ENCODE measurements at places on chromosomes 1 and 21.
A peak's percentile ranks its signal among the peaks of the same experiment; 100 is the strongest.

DNA sequence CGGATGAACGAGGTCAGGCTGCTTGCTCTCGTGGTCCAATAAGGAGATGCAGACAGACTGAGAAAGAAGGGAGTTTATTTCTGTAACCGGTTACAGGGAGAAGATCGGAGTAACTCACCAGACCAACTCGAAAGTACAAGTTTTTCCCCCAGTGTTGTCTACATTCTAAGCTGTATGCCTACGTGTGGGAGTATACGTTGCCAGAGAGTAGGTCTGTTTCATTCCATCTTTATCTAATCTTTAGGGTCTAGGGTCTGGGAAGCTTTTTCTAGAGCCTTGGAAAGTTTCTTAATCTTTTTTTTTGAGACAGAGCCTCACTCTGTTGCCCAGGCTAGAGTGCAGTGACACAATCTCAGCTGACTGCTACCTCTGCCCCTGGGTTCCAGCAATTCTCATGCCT lies 4.7 kb upstream of the PADI1 start:
- no peak for DNase-seq

GRCh38 chr1:106846656-106847055 lies 209.8 kb upstream of the PRMT6 start:
- no peak for DNase-seq

GRCh38 chr1:56897150-56898004 lies 42.8 kb downstream of the C8A start:
- no peak for DNase-seq

DNA sequence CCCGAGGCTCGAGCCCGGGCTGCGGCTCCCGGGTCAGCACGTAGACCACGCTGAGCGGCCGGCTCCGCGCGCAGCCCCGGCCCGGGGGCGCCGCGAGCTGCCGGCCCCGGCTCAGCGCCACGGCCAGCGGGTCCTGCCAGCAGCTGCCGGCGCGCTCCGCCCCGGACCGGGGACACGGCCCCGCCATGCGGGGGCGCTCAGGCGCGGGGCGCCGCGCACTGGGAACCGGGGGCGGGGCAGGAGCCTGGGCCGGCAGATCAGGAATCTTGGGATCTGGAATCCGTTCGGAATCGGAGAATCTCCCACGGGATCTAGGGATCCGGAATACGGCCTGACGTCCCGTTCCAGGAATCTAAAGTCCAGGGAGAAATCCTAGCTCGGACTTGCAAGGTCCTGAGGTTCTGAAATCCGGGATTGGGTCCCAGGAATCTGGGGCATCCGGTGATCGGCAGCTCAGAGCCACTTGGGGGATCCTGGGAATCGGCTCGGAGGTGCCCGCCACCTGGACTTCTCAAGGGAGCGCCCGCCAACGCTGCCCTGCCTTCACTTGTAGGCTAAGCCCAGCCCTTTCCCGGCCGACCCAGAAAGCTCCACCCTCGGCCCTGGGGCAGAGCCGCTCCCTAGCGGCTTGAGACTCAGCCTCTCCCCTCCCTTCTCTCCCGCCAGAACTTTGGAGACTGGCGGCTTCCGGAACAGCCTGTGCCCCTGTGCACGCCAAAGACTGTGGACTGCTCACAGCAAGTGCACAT lies at the start of gene MAP3K6:
TSS of gene MAP3K6 (minus strand) at position 551 of the 749 bp plus-strand sequence. CDS start at position 187, 364 bp downstream.
- peak; percentile 46 for DNase-seq

DNA sequence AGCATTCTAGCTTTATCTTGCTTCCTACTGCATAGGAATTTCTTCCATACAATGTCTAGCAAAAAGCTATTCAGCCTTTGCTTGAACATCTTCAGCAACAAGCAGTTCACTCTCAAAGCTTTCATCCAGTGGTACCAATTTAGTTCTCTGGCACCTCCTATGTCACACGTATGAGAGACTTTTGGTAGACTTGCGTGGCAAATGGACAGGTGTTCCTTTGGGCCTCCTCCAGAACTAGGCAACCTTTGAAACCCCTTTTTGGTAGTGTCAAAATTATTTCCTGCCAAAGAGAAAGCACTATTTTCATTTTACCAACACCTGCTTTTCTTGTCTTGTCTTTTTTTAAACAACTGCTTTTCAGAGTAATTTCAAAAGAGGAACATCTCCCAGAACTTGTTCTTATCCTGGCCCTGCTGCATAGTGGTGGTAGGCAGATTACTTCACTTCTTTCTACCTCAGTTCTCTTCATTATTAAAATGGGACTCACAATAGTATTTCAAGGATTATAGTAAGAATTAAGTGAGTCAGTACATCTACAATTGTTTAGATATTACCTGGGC lies 122.4 kb downstream of the MAST2 start:
- no peak for DNase-seq

- DNase-seq = no peak
Measured at GRCh38 chr21:38448671-38449385, 49.4 kb downstream of the ERG start.

GRCh38 chr1:200991097-200991614 lies 32.4 kb downstream of the KIF21B start:
- no peak for DNase-seq

GRCh38 chr1:182335771-182336566 lies 55.6 kb downstream of the GLUL start:
- no peak for DNase-seq

GRCh38 chr1:199619223-199619622 lies 408.3 kb upstream of the NR5A2 start:
- no peak for DNase-seq

GRCh38 chr1:170970256-170970655 lies 34.9 kb downstream of the MROH9 start:
- DNase-seq = no peak

- DNase-seq = no peak
Measured at GRCh38 chr1:107594536-107594935, 370.4 kb downstream of the VAV3 start.

GRCh38 chr1:162213281-162213912 lies 143.9 kb downstream of the NOS1AP start:
- no peak for DNase-seq

DNA sequence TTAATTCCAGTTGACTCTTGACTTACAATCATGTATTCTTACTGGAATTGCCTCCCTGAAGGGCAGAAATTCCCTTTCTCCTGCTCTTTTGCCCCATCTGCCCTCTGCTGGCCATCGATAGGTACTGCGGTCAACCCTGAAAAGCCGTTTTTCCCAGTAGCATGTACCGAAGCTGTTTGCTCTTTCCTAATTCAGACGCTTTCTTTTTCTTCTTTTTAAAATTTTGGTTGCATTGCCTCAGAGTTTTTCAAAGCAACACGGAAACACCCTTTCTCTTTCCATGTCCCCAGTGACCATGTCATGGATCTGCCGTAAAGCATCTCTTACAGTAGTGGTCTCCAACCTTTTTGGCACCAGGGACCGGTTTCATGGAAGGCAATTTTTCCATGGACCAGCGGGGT lies 164.2 kb upstream of the C1orf21 start:
- DNase-seq = peak; percentile 23

DNA sequence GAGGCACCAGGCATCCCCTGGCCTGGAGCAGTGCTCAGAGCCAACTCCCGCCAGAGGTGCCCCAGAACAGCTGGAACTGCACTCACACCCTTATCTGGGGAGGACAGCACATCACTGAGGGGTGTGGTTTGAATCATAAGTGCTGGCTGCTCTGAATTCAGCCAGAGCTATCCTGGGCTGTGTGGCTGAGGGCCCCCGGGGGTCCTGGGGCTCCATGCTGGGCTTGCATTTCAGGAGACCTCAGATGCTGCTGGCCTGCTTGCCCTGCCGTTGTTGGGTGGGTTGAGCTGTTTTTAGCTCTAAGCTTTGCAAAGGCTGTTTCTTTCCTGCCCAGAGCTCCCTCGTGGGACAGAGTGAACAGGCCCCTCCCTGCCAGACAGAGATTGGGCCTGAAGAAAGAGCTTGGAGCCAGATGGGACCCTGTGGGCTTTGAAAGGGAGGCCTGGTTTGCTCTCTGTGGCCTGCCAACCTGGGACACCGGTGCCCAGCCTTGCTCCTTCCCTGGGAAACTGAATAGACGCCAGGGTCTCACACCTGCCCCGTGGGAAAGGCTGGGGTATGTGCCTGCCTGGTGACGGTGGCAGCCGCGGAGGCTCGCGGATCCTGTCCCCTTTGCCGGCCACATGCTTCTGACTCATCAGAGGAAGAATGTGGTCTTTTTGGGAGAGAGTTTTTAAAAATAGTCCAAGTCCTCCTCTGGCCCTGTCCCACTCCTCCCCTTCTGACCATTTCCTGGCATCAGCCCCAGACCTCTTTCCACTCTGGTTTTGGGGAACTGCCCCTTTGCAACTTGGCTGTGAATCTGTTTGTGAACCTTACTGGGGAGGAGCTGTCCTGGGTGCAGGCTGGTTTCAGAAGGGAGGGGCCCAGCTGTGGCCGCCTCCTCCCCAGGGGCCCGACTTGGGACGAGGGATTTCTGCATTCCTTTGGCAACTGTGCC lies 30.0 kb downstream of the ARHGEF10L start:
- DNase-seq = no peak

DNA sequence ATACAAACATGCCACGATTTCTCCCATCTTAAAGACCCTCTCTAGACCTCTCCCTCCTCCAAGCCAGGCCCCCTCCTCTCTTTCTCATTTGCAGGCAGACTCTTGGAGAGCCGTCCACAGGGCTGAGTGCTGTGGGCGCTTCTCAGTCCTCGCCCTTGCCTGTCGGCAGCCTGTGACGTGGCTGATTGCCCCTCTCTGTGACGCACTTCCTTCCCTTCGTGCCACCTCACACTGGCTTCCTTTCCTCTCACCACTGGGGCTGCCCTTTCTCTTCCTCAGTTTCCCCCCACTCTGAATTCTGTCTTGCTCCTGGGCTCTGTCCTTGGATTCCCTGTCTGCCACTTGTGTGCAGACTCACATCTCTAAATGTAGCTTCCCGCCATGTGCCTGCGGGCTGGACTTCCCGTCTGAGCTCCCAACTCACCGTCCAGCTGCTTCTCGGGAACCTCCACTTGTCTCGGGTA lies 227.2 kb downstream of the CAMTA1 start:
- DNase-seq = no peak

DNA sequence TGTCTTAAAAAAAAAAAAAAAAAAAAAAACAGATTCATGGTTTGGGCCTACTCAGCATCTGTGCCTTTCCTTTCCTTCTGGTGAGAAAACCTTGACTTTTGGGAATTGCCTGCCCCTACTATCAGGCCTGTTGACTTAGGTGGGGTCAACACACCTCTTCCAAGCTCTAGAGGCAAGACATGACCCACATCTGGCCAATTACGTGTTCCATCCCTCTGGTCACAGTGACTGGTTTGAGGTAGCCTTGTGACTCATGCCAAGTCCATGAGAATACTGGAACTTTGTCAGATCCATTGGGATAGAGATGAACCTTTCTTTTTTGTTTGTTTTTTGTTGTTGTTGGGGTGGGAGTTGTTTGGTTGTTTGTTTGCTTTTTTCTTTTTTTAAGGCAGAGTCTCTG lies 37.3 kb upstream of the KHDRBS1 start:
- DNase-seq = no peak

GRCh38 chr1:48756683-48757316 lies 19.9 kb downstream of the BEND5 start:
- no peak for DNase-seq

DNA sequence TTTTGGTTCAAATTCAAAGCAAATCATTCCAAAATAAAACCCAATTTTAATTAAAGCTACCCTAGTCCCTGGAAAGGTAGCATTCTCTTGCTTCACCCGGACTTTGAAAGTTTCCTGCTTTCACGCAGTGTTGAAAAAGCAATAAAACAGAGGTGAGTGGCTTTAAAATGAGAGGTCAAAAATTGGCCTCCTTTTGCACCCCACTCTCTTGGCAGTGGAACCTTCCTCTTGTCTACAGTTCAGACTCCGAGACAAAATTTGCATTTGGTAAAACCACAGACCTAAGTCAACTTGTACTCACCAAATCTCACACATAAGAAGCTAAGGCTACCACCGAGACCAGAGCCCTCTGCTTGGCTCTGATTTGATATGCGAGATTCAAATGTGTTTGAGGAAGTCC lies 252.7 kb downstream of the TTLL7 start:
- DNase-seq = no peak

GRCh38 chr1:184367427-184368038 lies 19.3 kb upstream of the C1orf21 start:
- DNase-seq = no peak

DNA sequence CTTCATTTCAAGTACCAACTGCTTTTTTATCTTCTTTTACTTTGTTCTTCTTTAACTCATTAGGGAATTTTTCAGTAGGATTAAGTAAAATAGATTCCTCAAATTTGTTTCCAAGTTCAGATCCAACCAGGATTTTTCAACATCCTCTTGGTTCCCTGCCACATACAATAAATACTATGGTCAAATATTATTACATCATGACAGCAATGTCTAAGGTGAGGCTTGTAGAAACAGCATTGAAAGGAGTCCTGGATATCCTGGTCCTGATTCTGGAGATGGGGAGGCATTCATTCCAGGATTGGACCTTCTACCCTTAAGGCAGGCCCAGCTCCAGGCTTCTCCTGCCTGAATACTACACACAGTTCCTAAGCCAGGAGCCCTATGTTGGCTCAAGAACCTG lies 80.2 kb upstream of the F3 start:
- DNase-seq = no peak

- DNase-seq = no peak
Measured at GRCh38 chr1:2468540-2468939, 7.5 kb upstream of the PLCH2 start.

GRCh38 chr1:173532237-173532636 lies 55.1 kb downstream of the PRDX6 start:
- DNase-seq = no peak

DNA sequence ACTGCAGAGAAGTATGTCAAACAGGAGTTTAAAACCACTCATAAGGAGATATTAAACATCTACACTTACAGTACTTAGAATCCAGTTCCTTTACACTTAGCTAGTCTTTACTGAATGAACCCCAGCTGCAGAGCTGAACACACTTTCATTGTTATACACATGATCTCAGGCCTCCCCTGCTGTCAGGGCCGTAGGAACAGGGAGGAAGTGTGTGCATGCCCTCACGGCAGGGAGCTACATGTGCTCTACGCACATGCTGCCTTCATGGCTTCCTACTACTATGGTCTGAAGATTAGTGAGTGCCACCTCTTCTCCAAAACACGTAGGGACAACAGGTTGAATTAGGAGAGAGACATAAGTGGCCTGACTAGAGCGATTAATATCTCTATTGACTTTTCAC lies 191.5 kb downstream of the SIPA1L2 start:
- no peak for DNase-seq

- no peak for DNase-seq
Measured at GRCh38 chr1:234562334-234562733, 47.6 kb downstream of the IRF2BP2 start.

DNA sequence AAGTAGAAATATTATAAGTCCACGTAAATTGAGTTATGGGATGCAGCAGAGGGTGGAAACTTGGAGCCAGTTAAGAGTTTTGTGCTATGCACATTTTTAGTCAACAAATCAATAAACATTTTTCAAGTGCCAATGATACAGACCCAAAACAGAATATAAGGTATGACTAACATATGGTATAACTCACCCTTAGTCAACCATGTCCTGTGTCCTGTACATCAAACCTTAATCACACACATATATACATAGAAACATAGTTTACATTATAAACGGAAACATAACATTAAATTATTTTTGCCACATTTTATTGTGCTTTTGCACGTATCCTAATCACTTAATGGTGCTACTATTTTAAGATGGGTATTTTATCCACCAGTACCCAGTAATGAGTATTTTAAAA lies 136.1 kb upstream of the USH2A start:
- DNase-seq = no peak

GRCh38 chr1:156583821-156584622 lies 4.5 kb downstream of the TTC24 start:
- peak; percentile 55 for DNase-seq

Measured in progenitor cell of endocrine pancreas (in vitro differentiated cells).